ENCODE measurements at places on chromosomes 1 and 21.

DNA sequence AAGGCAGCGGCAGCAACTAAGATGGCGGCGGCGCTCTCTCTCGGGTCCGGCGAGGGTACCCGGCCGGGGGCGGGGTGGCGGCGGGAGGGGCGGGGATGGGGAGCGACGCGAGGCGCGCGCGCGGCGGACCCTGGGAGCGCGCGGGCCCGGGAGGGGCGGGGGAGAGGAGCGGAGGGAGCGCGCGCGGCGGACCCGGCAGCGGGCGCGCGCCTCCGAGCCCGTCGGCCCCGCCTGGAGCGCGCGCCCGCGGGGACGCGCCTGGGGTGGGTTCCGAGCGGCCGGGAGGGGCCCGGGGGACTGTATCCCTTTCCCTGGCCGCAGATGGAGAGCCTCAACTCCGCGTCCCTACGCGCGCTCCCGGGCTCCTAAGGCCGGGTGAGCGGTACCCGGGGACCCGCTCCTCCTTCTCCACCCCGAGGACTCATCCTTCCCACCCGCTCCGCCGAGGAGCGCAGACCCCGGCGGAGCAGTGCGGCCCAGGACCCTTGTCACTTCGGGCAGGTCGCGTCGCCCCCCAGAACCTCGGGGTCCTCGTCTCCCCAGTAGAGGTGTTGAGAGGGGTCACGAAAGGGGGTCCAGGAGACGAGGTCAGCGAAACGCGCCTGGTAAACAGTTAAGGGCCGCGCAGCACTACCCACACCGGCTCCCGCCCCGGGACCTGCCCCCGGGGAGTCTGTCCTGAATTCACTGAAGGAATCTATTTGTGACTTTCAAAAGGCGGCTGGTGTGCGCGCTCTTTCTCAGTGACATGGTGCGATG is at the start of gene CLSTN1:
TSS of gene CLSTN1 (minus strand) at position 23 of the 759 bp plus-strand sequence. CDS start 232 bp downstream, outside the sequence.
- DNase-seq = peak; percentile 97

GRCh38 chr21:42583477-42584295 is 69.7 kb upstream of the PDE9A start:
- peak; percentile 25 for DNase-seq

- peak; percentile 95 for DNase-seq
Measured at GRCh38 chr1:32773018-32773763, 44.0 kb downstream of the YARS1 start.

GRCh38 chr1:6358757-6359201 is 34.8 kb downstream of the ACOT7 start:
- DNase-seq = peak; percentile 68

DNA sequence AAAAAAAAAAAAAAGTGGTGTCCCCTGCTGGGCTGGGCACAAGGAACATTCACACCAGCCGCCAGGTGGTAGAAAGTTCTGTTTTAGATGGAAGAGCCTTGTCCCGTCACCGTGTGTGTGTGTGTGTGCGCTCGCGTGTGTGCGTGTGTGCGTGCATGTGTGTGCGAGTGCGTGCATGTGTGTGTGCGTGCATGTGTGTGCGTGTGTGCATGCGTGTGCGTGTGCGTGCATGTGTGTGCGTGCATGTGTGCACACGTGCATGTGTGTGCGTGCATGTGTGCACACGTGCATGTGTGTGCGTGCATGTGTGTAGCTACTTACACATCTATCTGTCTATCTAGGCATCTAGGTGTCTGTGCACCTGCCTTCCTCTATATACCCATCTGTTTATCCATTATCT is 491.7 kb downstream of the NPHP4 start:
- no peak for DNase-seq

GRCh38 chr21:37780991-37781983 is 135.0 kb downstream of the KCNJ6 start:
- DNase-seq = no peak

DNA sequence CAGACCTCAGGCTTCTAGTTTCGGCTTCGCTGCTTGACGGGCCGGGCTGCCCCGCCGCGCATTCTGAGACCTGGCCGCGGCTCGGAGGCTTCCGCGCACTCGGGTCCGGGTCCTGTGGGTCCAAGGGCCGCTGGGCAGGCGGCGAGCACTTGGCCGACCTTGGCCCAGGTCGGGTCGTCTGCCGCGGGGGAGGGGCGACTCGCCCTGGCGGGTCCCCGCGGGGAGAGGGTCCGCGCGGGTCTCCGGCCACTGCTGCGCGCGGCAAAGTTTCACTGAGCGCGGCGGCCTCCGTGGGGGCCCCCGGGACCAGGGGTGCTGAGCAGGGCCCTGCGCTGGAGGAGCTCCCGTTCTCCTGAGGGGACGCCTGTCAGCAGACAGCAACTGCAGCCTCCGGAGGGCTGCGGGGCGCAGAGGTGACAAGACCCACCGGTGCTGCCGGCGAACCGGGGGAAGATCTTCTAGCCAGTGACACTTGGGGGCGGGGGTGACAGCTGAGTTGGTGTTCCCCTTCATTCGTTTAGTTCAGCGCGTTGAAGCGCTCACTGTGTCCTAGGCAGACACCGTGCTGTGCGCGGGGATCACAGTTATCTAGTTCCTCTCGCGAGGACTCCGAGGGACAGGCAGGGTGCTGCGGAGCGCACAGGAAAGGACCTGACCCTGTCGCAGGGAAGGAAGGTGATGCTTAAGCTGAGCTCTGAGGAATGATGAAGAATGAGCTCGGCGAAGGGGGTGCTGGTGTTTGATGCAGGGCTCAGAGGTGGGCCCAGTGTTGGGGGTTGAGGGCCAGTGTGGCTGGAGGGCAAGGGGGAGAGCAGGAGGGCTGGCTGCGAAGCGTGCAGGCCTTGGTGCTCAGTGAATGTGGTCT is 725 bp downstream of the MTFR1L start:
- peak; percentile 54 for DNase-seq

DNA sequence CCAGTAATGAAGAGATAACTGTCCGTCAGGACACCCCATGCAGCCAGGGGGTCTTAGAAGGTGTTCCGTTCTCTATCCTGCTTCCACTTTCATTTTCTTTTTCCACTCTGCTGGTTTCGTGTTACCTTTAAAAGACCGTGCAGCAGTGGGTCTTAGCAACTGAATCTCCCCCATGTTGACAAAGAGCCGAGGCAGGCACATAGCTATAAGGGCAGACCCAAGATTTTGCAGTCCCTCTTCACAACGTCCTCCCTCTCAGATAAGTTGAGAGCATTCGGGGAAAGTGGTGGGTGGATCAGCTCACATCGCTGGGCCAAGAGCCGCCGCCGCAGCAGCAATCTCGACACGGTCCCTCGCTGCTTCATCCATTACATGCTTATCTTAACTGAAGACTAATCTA is 355.5 kb downstream of the LMO4 start:
- peak; percentile 54 for DNase-seq

- peak; percentile 57 for DNase-seq
Measured at GRCh38 chr1:46131712-46132528, 509 bp downstream of the PIK3R3 start.

DNA sequence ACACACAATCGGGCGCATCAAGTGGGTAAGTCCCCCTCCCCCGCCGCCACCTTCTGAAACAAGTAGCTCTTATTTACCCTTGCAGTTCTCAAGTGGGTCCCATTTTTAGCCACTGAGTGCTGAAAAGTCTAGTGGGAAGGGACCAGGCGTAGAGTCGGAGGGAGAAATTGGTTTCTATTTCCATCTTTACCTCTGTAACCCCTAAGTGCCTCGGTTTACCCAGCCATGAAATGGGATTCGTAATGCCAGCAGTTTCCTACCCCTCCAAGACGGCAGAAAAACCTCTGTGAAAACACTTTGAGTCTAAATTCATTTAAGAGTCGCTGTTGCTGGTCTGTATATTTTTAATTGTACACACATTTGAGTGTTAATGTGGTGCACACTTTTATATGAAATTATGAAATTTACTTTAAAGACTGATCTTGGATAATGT is 928 bp downstream of the TLCD4 start:
- DNase-seq = no peak

- no peak for DNase-seq
Measured at GRCh38 chr1:115813727-115814126, 27.2 kb downstream of the NHLH2 start.

DNA sequence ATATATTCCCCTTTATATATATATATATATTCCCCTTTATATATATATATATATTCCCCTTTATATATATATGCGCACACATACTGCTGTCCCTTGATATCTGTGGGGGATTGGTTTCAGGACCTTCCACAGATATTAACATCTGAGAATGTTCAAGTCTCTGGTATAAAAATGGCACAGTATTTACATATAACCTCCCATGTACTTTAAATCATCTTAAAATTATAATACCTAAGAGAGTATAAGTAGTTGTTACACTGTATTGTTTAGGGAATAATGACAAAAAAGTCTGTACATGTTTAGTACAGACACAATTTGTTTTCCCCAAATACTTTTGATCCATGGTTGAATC is 45.8 kb downstream of the NR5A2 start:
- DNase-seq = no peak

DNA sequence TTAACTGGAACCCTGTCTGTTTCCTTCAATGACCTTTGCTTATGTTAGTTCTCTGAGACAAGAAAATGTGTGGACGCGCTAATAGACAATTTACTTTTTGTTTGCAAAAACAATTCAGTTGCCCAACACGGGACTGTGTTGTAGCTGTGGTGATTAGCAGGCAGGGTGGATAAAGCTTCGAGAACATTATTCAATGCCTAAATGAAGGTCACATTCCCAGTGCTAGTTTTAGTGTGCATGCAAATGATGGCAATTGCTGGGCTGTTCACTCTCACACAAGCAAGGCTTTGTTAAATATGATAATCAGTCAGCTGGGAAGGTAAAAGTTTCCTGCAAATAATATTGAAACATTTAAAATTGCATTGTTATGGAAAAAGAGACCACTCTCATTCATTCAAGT is 188.4 kb downstream of the BACH1 start:
- no peak for DNase-seq

GRCh38 chr1:94531664-94532063 is 9.9 kb downstream of the F3 start:
- no peak for DNase-seq

GRCh38 chr1:175377394-175377793 is 184.8 kb upstream of the KIAA0040 start:
- DNase-seq = no peak

GRCh38 chr1:39359028-39359570 is 132.3 kb upstream of the BMP8A start:
- DNase-seq = no peak

GRCh38 chr1:66436378-66437135 is 97.4 kb upstream of the SGIP1 start:
- no peak for DNase-seq

GRCh38 chr1:20248971-20249612 is 41.6 kb upstream of the VWA5B1 start:
- DNase-seq = no peak

DNA sequence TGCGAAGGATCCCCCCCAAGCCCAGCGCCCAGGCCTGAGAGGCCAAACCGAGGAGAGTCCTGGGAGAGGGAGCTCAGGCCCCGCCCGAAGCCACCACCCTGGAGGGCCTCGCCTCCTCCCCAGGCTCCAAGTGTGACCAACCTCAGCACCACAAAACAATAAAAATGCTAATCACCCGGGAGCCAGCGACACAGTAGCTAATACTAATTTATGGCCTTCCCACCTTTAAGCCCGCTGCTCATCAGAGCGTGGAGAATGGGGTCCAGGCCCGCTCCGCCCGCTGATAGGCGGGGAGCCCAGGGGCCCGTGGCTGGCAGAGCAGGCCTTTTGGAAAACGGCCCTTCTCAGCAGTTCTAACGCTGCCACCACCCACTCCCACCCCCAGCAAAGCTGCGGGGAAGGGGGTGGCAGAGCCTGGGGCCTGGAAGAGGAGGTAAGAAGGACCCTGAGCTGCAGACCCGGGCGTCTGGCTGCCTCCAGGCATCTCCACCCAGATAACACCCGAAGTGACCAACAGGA is 20.4 kb upstream of the TAS1R2 start:
- peak; percentile 51 for DNase-seq

GRCh38 chr1:168414914-168415313 is 128.9 kb downstream of the XCL2 start:
- DNase-seq = no peak

DNA sequence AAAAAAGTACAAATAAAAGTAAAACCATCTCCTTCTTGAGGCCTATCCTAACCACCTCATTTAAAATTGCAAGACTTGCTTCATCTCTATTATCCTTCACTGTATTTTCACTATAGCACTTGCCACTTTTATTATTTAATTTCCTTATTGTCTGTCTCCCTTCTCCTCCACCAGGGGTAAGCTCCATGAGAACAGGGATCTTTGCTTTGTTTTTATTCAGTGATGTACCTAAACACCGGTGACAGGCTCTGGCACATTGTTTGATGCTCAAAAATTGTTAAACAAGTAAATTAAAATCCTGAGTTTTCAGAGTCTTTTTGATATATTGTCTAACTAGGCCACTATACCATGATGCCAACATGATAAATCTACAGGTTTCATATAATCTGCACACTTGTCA is 17.2 kb upstream of the SPEN start:
- DNase-seq = no peak

GRCh38 chr1:226123591-226124471 is 61.3 kb downstream of the H3-3A start:
- peak; percentile 59 for DNase-seq

DNA sequence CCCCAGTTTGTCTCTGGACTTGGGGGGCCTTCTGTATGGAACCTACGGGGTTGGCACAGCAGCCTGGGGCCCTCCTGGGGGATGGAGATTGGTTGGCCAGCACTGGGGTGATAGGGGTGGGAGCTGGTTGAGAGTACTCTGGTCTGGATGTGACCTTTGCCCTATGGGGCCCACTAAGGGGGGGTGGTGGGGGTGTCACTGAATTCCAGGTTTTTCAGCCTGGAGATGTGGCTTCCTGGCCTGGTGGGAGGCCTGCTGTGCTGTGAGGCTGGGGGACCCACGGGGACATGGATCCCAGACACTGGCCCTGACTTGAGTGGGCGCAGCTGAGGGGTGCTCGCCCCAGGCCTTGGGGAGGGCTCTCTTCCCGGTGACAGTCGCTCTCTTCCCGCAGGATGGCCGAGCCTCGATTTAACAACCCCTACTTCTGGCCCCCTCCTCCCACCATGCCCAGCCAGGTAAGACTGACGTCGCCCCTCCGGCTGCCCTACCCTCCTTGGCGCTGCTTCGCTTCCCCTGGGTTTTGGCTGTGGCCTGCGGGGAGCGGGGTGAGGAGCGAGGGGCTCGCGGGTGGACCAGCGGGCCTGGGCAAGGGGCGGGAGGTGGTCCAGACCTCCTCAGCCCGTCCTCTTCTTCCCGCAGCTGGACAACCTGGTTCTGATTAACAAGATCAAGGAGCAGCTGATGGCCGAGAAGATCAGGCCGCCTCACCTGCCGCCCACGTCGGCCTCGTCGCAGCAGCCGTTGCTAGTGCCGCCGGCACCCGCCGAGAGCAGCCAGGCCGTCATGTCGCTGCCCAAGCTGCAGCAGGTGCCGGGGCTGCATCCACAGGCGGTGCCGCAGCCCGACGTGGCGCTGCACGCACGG is 19.6 kb downstream of the ZNF362 start:
- DNase-seq = no peak

DNA sequence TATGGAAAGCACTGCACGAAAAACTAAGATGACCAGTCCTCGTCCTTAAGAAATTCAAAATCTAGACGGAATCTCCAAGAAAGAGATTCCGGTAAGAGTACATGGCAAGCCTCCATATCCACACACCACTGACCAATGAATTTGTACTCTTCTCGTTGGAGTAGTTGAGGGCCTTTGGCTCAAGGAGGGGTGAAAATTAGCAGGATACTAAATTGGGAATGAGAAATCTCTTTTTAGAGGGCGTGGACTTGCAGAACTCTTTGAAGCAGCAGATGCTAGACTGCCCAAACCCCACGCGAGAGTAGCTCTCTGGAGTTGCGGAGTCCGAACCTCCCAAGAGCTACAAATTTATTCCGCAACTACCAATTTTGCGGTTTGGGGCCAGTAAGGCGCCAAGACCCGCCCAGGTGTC is 872 bp upstream of the PPP2R5A start:
- no peak for DNase-seq

Measured in right cardiac atrium (tissue), 5 donors.